ENCODE measurements at places on chromosomes 16 and 17. TPM values are rescaled to one million over a fixed set of nuclear protein-coding genes. Genes with fewer than 3 reads are reported as not detected.
A peak's percentile ranks its signal among the peaks of the same experiment; 100 is the strongest.

- H3K27me3 ChIP-seq, result no peaks in the 10 kb centered on the region
- H3K4me3 ChIP-seq, result no peak overlapping the region
- no peak for DNase-seq
- H3K27ac ChIP-seq, result no peak overlapping the region
These were observed 18.8 kb downstream of the IL34 start for GRCh38 chr16:70665113-70665694.

DNA sequence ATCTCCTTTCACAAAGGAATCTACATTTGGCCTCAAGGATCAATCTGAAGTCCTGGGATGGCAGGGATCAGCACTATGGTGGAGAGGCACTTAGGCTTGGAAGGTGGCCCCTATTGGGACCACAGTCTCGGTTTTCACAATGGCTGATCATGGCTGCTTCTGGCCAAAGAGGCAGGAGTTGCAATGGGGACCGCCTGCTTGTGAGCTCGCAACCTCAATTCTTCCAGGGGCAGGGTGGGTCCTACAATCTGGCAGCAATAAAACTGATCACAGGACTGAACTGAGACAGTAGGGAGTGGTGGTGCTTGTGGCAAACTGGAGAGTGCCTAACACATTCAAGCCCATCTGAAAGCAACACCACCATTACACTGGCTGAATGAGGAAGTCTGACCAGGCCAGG lies 83.1 kb downstream of the NETO2 start:
- no peaks in the 10 kb centered on the region for H3K27me3 ChIP-seq
- no peak for DNase-seq
- H3K27ac ChIP-seq, result no peak overlapping the region
- H3K36me3 ChIP-seq, result no peaks in the 10 kb centered on the region
- no peaks in the 10 kb centered on the region for H3K4me1 ChIP-seq

- H3K27me3 ChIP-seq, result no peaks in the 10 kb centered on the region
- H3K27ac ChIP-seq, result no peak overlapping the region
- H3K4me3 ChIP-seq, result 0 out of 3 replicates have a peak overlapping the region, but pooled peaks have one; percentile 24
- H3K4me1 ChIP-seq, result peaks cover 7% of the 10 kb centered on the region
- no peak for DNase-seq
These were observed 32.1 kb downstream of the MAP1LC3B start for GRCh38 chr16:87424266-87424665.

GRCh38 chr17:62322313-62322712 lies 58.0 kb upstream of the EFCAB3 start:
- no peak overlapping the region for H3K27ac ChIP-seq
- DNase-seq, result no peak
- no peak overlapping the region for H3K4me3 ChIP-seq
- no peaks in the 10 kb centered on the region for H3K27me3 ChIP-seq

DNA sequence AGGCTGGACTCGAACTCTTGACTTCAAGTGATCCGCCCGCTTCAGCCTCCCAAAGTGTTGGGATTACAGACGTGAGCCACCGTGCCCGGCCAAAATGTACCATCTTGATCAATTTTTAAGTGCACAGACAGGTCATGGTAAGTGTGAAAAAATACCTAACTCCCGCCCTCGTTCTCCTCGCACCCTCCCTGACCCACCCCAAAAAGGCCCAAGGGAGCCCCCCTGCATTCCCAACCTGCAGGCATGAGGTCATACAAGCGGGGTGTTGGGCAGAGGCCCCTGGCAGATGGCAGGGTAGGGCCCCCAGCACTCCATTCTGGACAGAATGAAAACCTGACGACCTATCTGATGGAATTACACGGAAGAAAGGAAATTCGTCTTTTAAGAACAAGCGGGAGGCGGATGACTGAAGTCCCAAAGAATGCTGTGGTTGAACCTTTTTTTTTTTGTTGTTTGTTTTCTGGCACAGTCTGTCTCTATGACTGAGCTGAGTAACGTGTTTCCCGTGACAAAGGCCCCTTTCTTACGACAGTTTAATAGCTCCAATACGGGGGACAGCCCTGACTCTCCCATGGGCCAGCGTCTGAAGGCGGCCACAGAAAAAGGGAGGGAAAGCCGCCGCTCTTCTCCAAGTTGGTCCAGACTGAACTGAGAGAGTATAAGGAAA lies 376.4 kb downstream of the SLC39A11 start:
- DNase-seq, result no peak
- no peaks in the 10 kb centered on the region for H3K27me3 ChIP-seq
- H3K4me1 ChIP-seq, result no peaks in the 10 kb centered on the region
- H3K36me3 ChIP-seq, result peaks cover 2% of the 10 kb centered on the region
- no peak overlapping the region for H3K4me3 ChIP-seq

- no peaks in the 10 kb centered on the region for H3K27me3 ChIP-seq
- peaks cover 10% of the 10 kb centered on the region for H3K4me1 ChIP-seq
- peak; percentile 56 for DNase-seq
- no peak overlapping the region for H3K27ac ChIP-seq
These were observed 110.4 kb upstream of the HAS3 start for GRCh38 chr16:68995011-68995504.

DNA sequence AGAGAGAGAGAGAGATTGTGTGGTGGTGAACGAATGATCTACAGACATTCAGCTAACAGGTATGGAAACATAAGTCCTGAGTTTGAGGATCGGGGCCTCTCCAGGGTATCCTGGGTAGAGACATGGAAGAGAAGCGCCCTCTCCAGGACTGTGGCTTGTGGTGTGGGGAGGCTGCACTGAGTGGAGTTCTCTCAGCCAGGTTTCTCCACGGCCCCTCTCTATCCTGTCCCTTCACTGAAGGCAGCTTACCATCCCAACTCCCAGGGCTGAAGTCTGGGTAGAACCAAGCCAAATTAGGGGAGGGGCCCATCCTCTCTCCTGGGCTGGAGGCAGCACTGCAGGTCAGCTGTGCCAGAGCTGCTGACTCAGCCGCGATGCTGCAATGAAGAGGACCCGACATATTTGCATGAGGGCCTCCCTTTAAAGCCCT lies 6.2 kb downstream of the C1QL1 start:
- DNase-seq, result peak; percentile 80
- H3K27me3 ChIP-seq, result peaks cover 15% of the 10 kb centered on the region
- no peaks in the 10 kb centered on the region for H3K4me1 ChIP-seq
- no peaks in the 10 kb centered on the region for H3K36me3 ChIP-seq
- H3K27ac ChIP-seq, result no peak overlapping the region
- H3K4me3 ChIP-seq, result no peak overlapping the region

DNA sequence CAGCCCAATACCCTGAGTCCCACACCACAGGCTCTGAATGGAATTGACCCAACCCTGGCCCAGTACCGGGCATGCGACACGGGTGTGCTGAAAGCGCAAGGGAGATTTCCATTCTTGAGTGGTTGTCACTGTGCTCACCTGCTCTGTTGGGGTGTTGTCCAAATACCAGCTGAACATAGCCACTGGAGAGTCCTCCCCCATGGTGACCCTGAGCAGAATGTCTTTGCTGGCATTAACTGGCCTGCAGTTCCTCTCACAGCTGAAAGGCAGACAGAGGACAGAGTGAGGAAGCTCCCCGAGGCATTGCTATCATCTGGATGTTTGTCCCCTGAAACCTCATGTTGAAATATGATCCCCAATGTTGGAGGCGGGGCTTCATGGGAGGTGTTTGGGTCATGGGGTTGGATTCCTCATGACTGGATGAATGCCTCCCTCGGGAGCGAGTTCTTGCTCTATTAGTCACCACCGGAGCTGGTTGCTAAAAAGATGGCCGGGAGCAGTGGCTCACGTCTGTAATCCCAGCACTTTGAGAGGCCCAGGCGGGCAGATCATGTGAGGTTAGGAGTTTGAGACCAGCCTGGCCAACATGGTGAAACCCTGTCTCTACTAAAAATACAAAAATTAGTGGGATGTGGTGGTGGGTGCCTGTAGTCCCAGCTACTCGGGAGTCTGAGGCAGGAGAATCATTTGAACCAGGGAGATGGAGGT lies 57.3 kb upstream of the BCO1 start:
- H3K27me3 ChIP-seq, result no peaks in the 10 kb centered on the region
- H3K36me3 ChIP-seq, result no peaks in the 10 kb centered on the region
- DNase-seq, result peak; percentile 96
- peaks cover 5% of the 10 kb centered on the region for H3K4me1 ChIP-seq
- H3K4me3 ChIP-seq, result peak overlapping the region; percentile 43

DNA sequence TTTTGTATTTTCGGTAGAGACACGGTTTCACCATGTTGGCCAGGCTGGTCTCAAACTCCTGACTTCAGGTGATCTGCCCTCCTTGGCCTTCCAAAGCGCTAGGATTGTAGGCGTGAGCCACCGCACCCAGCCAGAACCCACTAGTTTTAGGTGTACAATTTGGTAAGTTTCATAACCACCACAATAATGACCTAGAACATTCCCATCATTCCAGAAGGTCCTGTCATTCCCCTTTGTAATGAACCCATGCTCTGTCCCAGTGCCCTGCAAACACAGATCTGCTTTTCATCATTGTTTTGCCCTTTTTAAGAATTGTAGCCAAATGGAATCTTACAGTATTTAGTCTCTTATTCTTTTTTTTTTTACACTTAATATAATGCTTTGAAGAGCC lies 35.6 kb upstream of the IRF8 start:
- no peaks in the 10 kb centered on the region for H3K27me3 ChIP-seq
- H3K4me1 ChIP-seq, result no peaks in the 10 kb centered on the region
- H3K27ac ChIP-seq, result no peak overlapping the region
- DNase-seq, result no peak

DNA sequence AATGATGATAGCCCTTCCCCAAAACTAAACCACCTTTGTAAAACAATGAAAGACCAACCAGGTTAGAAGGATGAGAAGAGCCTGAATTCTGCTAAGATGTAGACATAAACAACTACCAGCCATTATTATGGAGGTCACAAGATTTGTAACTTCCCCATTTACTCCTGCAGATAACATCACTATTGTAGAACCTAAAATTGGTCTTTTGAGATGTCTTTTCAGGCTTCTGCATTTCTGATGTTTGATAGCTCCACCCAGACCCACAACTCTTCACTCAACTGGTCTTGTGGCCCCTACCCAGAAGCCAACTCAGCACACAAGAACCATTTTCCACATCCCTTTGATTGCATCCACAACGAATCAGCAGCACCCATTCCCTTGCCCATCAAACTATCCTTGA lies 100.8 kb downstream of the TMEM132E start:
- H3K27me3 ChIP-seq, result no peaks in the 10 kb centered on the region
- no peaks in the 10 kb centered on the region for H3K4me1 ChIP-seq
- H3K36me3 ChIP-seq, result no peaks in the 10 kb centered on the region
- no peak overlapping the region for H3K27ac ChIP-seq

GRCh38 chr17:32878211-32878610 lies 1.3 kb upstream of the MYO1D start:
- H3K4me1 ChIP-seq, result no peaks in the 10 kb centered on the region
- DNase-seq, result no peak
- no peaks in the 10 kb centered on the region for H3K27me3 ChIP-seq
- peaks cover 9% of the 10 kb centered on the region for H3K36me3 ChIP-seq

DNA sequence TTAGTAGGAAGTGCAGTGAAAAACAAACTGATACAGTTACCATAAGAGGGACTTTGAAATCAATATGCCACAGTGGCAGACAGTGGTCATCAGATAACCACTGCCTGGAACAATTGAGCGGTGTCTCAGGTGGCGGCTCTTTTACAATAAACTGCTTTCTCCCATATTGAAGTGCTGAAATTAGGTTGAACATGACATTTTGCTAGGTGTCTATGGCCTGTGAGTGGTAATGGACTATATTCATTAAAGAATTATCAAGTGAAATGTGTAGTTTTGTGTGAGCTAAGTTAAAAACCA lies 214.7 kb downstream of the RPTOR start:
- H3K27me3 ChIP-seq, result no peaks in the 10 kb centered on the region
- no peak overlapping the region for H3K4me3 ChIP-seq
- DNase-seq, result no peak
- no peaks in the 10 kb centered on the region for H3K4me1 ChIP-seq
- H3K36me3 ChIP-seq, result peaks cover 7% of the 10 kb centered on the region
- no peak overlapping the region for H3K27ac ChIP-seq

- no peak overlapping the region for H3K4me3 ChIP-seq
- no peaks in the 10 kb centered on the region for H3K4me1 ChIP-seq
- H3K27me3 ChIP-seq, result no peaks in the 10 kb centered on the region
These were observed 5.0 kb upstream of the CYBA start for GRCh38 chr16:88655733-88656281.

GRCh38 chr17:78933025-78933958 lies 8.1 kb upstream of the TIMP2 start:
- no peaks in the 10 kb centered on the region for H3K4me1 ChIP-seq
- H3K36me3 ChIP-seq, result no peaks in the 10 kb centered on the region
- H3K27me3 ChIP-seq, result no peaks in the 10 kb centered on the region
- peak; percentile 35 for DNase-seq
- no peak overlapping the region for H3K27ac ChIP-seq

- H3K36me3 ChIP-seq, result no peaks in the 10 kb centered on the region
- no peak overlapping the region for H3K4me3 ChIP-seq
- DNase-seq, result no peak
- no peaks in the 10 kb centered on the region for H3K4me1 ChIP-seq
- no peak overlapping the region for H3K27ac ChIP-seq
These were observed 546.3 kb upstream of the CDH11 start for GRCh38 chr16:65668064-65668595.

GRCh38 chr16:15398618-15399316 lies 3.2 kb downstream of the MPV17L start:
- H3K4me1 ChIP-seq, result peaks cover 3% of the 10 kb centered on the region
- H3K27me3 ChIP-seq, result no peaks in the 10 kb centered on the region
- no peaks in the 10 kb centered on the region for H3K36me3 ChIP-seq
- DNase-seq, result no peak
- no peak overlapping the region for H3K27ac ChIP-seq
- no peak overlapping the region for H3K4me3 ChIP-seq

DNA sequence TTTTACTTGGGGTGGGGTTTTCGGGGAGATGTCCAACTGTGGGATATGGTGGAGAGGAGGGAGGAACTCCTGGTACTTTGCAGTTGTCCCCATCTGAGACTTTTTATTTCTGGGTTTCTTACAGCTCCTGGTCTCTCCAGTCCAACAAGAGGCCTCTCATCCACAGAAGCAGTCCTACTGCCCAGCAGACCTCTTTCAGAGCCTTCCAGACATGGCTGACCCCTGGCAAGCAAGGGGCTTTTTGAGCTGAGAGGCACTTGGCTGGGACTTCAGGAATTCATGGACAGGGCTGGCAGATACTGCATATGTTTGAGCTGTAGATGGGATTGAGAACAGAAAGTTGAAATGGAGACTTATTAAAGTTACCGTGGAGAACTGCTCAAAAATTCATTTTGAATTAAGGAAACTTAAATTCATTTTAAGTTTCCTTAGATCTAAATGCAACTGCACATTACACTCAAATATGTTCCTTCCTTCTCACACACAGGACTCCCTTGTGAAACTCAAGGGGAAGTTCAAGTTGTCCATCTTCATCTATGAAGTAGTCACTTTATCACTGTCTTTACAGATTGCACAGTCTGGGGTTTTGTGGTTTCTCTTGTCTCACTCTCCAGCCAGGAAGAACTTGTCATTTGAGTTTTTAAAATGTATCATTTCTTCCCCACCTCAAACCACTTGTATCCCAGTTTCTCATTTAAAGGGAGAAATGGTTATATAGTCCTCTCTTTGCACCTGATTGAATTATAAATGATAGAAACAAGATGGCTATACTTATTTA lies 1.1 kb downstream of the LASP1NB start:
- H3K4me3 ChIP-seq, result peak overlapping the region; percentile 80
- H3K36me3 ChIP-seq, result peaks cover 4% of the 10 kb centered on the region

- peak within 1 kb of the TSS; percentile 91 for H3K4me3 ChIP-seq
- no peak within 1 kb of the TSS for H3K27ac ChIP-seq
- DNase-seq, result peak; percentile 99
- no peaks in the 10 kb centered on the region for H3K4me1 ChIP-seq
These were observed at the start of gene TUBG2 for GRCh38 chr17:42659079-42659931. TUBG2 (plus strand) TSS chr17:42659284; CDS start chr17:42659504, 220 bp downstream.

The PROCA1 gene
- 15.0 TPM for total RNA-seq

The FN3K gene
- 28.3 TPM for total RNA-seq

The HAS3 gene
- 98.4 TPM for total RNA-seq

The METTL9 gene
- total RNA-seq, result 108 TPM

The NPIPA2 gene
- total RNA-seq, result 15.8 TPM

The HCFC1R1 gene
- 61.1 TPM for total RNA-seq

The PGAP3 gene
- 29.0 TPM for total RNA-seq

The FOXL1 gene
- 0.09 TPM for total RNA-seq

The RDM1 gene
- total RNA-seq, result 9.0 TPM

The FASN gene
- 433 TPM for total RNA-seq

The RNF227 gene
- 1.9 TPM for total RNA-seq

The FBXW10 gene
- total RNA-seq, result not detected

The GFOD2 gene
- total RNA-seq, result 20.1 TPM
